ENCODE measurements at places on chromosomes 6 and 20. TPM values are rescaled to one million over a fixed set of nuclear protein-coding genes. Genes with fewer than 3 reads are reported as not detected.

DNAH8 gene
- total RNA-seq, result 0.03 TPM

GSTA4 gene
- total RNA-seq, result 10.1 TPM

C20orf144 gene
- total RNA-seq, result not detected

- DNase-seq, result no peak
Measured at GRCh38 chr6:51257938-51258337, 439.3 kb downstream of the TFAP2B start.

DNA sequence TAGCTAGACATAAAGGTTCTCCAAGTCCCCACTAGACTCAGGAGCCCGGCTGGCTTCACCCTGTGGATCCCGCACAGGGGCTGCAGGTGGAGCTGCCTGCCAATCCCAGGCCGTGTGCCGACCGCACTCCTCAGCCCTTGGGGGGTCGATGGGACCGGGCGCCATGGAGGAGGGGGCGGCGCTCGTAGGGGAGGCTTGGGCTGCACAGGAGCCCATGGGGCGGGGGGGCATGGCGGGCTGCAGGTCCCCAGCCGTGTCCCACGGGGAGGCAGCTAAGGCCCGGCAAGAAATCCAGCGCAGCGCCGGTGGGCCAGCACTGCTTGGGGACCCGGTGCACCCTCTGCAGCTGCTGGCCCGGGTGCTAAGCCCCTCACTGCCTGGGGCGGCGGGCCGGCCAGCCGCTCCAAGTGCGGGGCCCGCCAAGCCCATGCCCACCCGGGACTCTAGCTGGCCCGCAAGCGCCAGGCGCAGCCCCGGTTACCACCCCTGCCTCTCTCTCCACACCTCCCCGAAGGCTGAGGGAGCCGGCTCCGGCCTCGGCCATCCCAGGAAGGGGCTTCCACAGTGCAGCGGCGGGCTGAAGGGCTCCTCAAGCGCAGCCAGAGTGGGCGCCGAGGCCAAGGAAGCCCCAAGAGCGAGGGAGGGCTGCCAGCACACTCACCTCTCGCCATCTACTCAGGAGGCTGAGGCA, 26.5 kb upstream of the ID1 start:
- no peak for DNase-seq

Measured in cardiac septum (tissue), 1 donor.